ENCODE measurements at places on chromosomes 16 and 17.
A peak's percentile ranks its signal among the peaks of the same experiment; 100 is the strongest.

DNA sequence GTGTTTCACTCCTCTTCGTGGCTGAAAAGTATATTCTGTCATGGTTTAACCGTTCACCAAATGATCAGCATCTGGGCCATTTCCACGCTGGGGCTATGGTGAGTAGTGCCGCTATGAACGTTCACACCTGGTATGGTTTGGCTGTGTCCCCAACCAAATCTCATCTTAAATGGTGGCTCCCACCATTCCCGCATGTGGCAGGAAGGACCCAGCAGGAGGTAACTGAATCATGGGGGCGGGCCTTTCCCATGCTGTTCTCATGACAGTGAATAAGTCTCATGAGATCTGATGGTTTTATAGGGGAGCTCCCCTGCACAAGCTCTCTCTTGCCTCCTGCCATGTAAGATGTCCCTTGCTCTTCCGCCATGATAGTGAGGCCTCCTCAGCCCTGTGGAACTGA lies 45.7 kb upstream of the ZNF469 start:
- no peak for DNase-seq

GRCh38 chr17:40097087-40097486 lies 3.3 kb downstream of the NR1D1 start:
- no peak for DNase-seq

- DNase-seq = peak; percentile 37
These were observed 25.6 kb downstream of the WIPI1 start for GRCh38 chr17:68431661-68432071.

- no peak for DNase-seq
These were observed 4.4 kb downstream of the CDK5RAP3 start for GRCh38 chr17:47975189-47975822.

- DNase-seq = no peak
These were observed 83.2 kb downstream of the MGAT5B start for GRCh38 chr17:76951375-76951905.

GRCh38 chr16:69325784-69326171 lies 4.6 kb downstream of the PDF start:
- no peak for DNase-seq

GRCh38 chr17:76307966-76308338 lies at the start of gene QRICH2:
QRICH2 (minus strand) TSS chr17:76308276; CDS start chr17:76307998, 278 bp downstream.
- DNase-seq = no peak

GRCh38 chr17:2967515-2967914 lies 95.9 kb downstream of the OR1D5 start:
- DNase-seq = no peak

DNA sequence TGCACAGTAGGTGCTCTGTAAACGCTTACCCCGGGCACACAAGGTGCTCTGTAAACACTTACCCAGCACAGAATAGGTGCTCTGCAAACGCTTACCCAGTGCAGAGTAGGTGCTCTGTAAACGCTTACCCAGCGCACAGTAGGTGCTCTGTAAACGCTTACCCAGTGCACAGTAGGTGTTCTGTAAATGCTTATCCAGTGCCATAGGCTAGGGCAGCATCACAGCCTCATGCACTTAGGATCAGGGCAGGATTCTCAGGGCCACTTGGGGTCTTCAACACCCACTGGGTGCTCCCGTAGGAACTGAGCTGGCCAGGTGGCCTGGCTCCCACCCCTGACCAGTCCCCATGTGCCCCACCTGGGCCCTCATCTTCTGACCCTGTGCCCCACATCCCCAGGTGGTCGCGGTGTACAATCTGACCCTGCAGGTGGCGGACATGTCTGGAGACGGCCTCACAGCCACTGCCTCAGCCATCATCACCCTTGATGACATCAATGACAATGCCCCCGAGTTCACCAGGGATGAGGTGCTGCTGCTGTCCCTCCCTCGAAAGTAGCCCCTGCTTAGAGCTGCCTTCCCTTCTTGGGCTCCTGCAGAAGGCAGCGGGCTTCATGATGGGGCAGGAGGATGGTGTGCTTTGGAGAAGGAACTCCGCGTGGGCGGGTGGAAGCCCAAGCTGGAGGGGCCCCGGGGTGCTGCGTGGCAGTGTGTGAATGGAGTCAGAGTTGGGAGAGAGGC lies 13.1 kb downstream of the SLC22A31 start:
- no peak for DNase-seq

DNA sequence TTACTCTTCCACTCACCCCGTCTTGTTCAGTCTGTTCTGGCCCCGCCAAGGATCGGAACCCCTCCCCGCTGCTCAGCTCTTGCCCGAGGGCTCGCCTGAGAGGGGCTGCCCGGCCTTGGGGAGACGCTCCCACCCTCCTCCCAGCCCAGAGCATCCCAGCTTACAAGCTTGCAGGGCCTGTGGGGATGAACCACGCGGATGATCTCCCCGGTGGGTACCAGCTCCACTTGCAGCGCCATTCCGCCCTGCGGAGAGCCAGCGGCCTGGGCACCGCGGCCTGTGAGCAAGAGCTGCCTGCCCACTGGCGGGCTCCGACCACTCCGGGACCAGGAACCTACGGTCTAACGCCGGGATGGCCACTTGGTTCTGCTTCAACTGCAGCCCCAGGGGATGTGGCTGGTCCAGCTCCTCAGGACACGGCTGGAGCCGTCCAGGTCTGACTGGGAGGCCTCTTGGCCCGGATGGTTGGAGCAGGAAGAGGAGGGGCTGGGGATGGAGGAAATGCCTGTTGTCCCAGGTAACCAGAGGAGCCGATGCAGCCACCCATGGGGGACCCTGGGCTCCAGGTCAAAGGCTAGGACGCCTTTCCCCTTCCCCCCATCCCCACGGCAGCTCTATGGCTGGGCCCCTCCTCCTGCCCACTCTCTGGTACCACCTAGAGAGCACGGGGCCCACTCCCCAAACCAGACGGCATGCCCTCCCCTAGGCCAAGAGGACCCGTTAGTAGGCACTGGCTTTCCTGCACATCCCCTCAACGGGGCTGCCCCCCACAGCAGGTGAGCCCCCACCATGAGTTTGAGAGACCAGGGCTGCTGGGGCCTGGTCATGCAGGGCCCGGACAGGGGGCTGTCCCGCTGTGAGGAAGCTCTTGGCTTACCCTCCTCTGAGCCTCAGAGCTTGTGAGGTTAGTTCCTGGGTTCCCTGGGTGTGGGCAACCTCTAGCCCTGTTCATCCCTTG lies at the start of gene MYO1C:
Gene MYO1C, minus strand, starts transcription at position 438 of the 958 bp plus-strand sequence. Its CDS starts 199 bp downstream, at position 239.
- DNase-seq = no peak

DNA sequence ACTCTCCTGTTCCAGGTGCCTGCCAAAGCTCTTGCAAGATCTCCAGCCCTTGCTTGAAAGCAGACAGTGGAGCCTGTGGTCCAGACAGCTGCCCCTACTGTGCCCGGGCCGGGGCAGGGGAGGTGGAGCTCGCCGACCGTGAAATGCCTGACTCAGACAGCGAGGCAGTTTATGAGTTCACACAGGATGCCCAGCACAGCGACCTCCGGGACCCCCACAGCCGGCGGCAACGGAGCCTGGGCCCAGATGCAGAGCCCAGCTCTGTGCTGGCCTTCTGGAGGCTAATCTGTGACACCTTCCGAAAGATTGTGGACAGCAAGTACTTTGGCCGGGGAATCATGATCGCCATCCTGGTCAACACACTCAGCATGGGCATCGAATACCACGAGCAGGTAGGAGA lies 17.7 kb downstream of the CACNA1G start:
- DNase-seq = no peak

GRCh38 chr17:2138318-2138717 lies 83.4 kb downstream of the HIC1 start:
- DNase-seq = no peak

DNA sequence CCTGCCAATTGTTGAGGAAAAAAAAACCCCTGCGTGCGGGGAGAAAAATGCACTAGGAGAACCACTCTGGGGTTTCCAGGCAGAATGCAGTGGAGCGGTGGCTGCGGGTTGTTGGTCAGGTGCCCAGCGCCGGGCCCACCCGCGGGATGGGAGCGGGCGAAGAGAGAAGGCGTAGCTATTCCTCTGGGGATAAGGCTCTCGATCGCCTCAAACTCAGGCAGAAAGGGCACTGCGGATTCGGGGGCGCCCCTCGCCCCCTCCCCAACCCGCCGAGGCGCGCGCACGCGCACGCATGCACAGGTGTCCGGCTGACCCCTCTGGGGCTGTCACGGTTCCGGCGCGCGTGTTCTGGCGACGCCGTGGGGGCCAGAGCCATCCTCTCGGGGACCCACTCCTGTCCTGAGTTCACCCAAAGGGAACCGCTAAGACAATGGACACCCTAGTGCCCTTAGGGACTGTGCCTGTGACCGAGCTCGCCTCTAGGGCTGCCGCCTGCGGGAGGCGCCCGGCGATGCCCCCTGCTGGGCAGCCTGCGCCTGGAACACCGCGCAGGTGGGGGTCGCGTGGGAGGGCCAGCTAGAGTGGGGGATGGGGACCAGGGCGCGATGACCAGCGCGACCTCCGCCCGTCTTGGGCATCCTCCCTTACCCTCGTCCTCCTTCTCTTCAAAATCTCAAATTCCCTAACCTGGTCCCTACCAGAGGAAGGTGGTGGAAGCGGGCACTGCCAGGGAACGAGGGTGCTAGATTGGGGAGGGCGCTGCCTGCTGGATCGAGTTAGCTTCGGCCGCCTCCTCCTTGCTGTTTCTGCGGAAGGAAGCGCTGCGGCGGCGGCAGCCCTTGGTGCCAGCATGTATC lies 14.4 kb upstream of the CBX8 start:
- no peak for DNase-seq

DNA sequence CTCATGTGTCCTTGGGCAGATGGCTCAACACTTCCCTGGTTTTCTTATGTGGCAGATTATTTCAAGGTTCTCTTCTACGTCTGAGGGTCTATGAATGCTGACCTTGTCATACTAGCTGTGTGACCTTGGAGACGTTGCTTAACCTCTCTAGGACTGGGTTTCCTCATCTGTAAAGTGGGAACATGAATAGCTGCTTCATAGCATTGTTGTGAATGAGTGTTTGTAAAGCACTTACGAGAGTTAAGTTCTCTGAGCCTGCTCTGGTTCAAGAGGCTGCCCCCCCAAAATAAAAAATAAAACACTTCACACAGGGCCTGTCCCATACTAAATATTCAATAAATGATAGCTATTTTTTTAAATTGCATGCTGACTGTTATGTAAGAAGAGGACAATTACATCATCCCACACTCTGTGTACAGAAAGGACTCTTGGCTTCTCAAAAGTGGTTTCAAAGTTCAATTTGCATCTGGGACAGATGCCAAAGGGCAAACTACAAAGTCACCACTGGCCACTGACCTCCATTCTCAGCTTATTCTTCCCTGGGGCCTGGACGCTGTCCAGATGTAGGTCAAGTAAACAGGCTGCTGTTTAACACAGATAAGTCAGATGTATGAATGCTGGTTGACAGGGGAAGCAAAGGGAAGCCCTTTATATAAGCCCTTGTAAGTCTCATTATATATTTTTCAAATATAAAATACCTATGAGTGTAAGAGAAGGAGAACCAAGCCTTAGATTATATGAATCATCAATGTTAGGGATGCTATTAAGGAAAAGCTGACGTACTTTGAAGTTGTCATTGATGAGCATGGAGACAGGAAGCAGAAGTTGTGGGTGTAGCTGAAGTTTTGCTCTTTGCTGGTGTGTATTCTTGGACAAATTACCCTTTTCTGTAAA lies 15.4 kb upstream of the NDEL1 start:
- DNase-seq = no peak

DNA sequence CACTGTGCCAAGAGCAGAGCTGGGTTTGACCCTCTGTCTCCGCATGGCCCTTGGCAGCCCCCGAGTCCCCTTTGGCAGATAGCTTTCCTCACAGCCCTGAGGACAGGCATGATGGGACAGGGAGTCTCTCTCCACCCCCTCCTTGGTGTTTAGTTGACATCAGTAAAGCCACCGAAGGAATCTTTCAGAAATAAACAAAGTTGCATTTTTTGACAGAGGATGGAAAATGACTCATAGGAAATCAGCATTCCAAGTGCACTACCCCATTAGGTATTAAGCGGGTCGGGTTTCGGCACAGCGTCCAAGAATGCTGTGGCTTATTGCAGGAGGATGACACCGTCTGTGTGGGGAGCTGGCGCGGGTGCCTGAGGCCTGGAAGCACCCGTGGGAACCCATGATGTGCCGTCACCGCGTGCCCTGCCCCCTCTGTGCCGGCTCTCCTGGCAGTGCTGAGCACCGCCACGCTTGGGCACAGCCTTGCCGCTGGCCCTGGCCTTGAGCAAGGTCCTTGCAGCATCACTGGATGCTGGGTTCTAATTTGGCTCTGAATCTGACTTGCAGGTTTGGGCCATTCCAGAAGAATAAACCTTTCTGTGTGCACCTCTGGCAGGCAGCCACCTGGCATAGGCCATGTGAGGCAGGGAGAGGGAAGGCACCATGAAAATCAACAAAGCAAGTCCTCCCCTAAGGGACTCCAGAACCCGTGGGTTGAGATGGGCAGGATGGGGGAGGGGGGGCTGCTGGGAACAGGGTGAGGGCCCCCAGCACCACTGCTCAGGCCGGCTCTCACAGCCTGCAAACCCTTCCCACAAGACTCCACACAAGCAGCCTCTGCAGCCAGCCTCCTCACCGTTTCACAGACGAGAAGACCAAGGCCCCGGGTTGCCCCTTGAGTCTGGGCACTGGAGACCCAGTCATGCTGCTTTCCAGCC lies 50.5 kb upstream of the ZNF469 start:
- no peak for DNase-seq

DNA sequence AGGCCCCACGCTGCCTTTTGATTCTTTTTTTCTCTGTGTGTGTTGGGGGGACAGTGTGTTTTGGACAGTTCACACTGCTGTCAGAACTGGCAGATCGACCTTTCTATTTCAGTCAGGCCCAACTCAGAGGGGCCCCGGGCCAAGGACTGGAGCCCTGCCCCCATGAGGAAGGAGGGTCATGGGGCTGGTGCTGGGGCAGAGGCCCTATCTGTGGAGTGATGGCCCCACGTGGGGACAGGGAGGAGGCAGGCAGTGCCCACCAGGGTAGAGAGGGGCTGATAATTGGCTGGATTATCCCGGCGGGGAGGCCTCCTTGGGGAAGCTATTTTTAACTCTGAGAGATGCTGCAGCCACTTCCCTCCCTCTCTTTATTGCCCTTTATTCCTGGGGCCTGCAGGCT lies 5.7 kb upstream of the KCNJ12 start:
- DNase-seq = no peak
